ENCODE measurements at places on chromosomes 7 and 10.
A peak's percentile ranks its signal among the peaks of the same experiment; 100 is the strongest.

GRCh38 chr7:53252539-53252938 lies 217.1 kb downstream of the POM121L12 start:
- no peak for DNase-seq

- no peak for DNase-seq
These were observed 28.6 kb downstream of the OGDH start for GRCh38 chr7:44634839-44635591.

GRCh38 chr10:114698271-114699061 lies 40.4 kb upstream of the ABLIM1 start:
- no peak for DNase-seq

DNA sequence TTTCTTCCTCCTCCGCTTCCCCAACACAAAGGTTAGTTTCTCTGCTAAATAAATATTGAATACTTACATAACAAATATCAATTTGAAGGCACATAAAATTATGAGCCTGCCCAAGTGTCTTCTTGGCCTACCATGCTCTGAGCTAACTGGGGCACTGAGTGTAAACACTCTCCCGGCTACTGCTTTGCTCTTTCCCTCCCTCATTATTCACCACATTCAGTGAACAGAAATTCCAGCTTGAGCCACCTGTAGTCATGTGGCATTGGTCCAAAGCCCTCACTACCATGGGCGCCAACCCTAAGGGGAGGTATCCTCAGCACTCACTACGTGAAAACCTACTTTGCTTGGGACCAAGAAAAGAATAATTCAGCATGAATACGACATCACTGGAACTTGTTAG lies 409.0 kb downstream of the KCNMA1 start:
- no peak for DNase-seq

- peak; percentile 23 for DNase-seq
These were observed 140.1 kb downstream of the DYNC2I1 start for GRCh38 chr7:158996214-158997109.

GRCh38 chr10:77068272-77068671 lies 569.3 kb downstream of the KCNMA1 start:
- no peak for DNase-seq

- DNase-seq: no peak
These were observed 104.7 kb downstream of the GPR85 start for GRCh38 chr7:112981966-112982365.

DNA sequence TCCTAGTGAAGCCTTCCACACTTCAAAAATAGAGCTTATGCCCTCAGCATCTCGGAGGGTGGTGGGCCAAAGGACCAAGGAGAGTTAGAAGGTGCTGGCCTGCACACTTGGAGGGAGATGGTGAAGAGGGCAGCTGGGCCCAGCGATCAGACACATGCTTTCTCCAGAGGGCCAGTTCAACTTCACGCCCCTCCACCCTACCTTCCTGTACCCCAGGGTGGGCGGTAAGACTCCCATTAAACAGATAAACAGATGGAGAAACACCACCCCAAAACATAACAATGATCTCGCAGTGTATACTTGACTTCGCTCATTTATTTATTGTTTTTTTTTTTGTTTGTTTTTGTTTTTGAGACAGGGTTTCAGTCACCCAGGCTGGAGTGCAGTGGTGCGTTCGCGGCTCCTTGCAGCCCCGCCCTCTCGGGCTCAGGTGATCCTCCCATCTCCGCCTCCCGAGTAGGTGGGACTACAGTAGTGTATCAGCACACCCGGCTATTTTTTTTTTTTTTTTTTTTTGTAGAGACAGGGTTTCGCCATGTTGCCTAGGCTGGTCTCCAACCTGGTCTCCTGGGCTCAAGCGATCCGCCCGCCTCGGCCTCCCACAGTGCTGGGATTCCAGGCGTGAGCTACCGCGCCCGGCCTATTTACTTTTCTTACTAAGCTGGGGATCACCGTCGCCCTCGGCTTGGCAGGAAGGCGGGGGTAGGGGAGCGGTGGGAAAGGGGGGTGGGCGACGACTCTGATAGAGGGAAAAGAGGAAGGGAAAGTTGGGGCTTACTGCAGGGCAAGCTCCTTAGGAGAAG lies 1.8 kb downstream of the C10orf95 start:
- peak; percentile 82 for DNase-seq

DNA sequence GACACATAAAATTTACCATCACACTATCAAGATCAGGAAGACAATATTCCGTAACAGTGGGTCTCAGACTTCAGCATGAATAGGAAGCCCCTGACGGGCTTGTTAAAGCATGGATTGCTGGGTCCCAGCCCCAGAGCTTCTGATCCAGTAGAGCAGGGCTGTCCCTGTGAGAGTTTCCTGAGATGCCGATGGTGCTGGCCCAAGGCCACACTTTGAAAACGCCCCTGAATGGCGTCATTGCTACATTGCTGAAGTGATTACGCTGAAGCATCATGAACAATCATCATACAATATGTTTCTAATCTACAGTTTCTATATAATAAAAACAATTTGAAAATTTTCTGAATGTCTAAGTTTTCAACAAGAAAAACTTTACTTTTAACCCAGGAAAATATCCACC lies 38.0 kb upstream of the TMEM72 start:
- no peak for DNase-seq

GRCh38 chr7:136272934-136273333 lies 295.8 kb upstream of the MTPN start:
- DNase-seq: no peak

GRCh38 chr10:30962522-30962921 lies 69.1 kb downstream of the ZNF438 start:
- no peak for DNase-seq

- no peak for DNase-seq
These were observed 277.0 kb downstream of the MALRD1 start for GRCh38 chr10:19325581-19325980.

- no peak for DNase-seq
These were observed 20.4 kb upstream of the BLOC1S2 start for GRCh38 chr10:100306861-100307260.

GRCh38 chr7:2355705-2356008 lies 1.0 kb downstream of the EIF3B start:
- DNase-seq: no peak

DNA sequence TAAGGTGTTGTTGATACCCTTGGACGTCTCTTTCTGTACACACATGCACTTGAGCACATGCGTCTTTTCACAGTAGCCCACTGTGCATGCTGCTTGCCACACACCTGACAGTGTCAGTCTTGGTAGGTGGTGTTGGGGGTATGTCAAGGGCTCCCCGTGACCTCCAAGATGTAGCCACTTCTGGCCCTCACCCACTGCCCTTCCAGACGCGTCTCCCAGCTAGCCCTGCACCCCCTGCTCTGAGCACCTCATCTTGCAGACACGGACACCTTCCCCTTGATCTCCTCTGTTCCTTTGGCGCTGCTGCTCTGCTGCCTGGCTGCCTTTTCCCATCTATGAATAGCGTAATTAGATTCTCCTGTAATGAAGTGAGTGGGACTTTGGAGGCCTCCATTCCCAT lies 75.2 kb upstream of the TNS3 start:
- no peak for DNase-seq

- no peak for DNase-seq
These were observed 100.8 kb downstream of the SFMBT2 start for GRCh38 chr10:7310076-7310475.

GRCh38 chr7:108340856-108341411 lies 115.3 kb downstream of the NRCAM start:
- peak; percentile 83 for DNase-seq

- no peak for DNase-seq
These were observed 2.0 kb downstream of the TNKS2 start for GRCh38 chr10:91800182-91800581.

DNA sequence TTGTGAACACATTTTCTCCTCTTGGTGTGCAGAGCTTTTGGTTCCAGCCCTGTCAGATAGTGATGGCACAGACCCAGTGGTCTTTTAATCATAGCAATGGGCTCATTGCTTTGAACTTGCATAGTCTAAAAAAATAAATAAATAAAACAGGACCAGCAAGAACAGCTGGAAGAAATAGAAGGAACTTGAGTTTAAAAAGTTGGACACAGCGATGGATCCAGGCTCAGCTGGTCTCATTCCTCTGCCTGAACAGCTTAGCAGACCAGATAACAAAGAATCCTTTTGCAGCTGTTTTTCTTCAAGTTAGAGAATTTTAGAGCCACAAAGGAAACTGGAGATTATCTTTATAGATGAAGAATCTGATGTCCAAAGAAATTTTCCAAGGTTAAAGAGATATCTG lies 1005.6 kb downstream of the LRMDA start:
- no peak for DNase-seq

DNA sequence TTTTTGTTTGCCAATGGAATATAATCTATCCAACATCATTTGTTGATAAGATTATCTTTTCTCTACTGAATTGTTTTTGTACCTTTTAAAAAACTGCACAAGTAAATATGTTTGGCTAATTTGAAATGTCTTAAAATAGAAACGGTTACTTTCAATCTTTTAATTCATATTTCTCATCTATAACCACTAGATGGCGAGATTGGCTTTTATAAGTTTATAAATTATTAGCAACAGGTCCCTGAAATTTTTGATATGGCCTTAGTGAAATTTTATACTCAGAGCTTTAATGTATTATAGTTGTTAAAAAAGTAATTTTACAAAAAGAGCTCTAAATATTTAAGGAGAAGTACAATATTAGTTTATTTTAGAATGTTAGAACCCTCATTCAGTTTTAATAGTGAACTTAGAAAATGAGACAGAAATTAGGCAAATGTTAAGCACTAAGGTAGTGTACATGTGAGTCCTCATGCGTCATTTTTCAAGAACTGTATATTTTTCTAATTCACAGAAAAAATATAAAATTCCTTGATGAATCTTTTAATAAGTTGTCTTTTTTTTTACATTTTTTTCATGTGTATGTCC lies 592.5 kb downstream of the ARL4A start:
- DNase-seq: no peak

- peak; percentile 92 for DNase-seq
These were observed 1.6 kb downstream of the HOXA3 start for GRCh38 chr7:27150568-27151340.

- peak; percentile 89 for DNase-seq
These were observed 105.2 kb upstream of the PPIF start for GRCh38 chr10:79241990-79242619.

DNA sequence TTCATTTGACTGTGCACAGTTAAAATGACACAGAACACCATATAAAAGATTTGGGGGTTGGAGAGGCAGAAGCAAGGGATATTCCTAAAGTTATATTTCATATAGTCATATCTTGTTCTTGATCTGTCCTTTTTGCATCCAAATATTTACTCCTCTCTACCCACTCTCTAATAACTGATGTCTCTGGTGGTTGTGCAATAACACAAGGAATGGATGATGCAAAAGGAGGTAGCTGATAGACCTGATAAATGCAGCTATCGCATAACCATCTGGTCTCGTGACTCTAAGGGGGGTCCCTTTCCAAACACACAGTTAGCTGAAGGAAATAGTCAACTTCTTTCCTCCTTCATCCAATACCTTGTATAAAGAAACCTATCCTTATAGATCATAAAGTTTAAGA lies 123.1 kb downstream of the POLR1F start:
- no peak for DNase-seq

DNA sequence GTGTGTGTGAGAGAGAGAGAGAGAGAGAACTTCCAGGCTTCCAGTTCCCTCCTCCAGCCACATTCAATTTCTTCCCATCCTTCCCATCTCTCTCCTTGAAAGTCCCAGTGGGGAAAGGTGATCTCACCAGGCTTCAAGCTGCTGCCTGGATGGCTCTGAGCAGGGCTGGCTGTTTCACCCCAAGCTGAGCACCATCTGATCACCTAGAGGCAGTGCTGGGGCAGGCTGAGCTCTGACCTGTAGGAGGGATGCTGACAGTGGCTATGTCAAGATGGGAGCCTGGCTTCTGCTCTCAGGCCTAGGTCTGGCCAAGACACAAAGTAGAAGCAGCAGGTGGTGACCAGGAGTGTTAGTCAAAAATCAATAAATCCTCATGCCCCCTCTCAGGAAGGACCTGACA lies 370.8 kb downstream of the PLXNA4 start:
- DNase-seq: no peak

- DNase-seq: peak; percentile 95
These were observed 2.0 kb downstream of the HOXA11 start for GRCh38 chr7:27182861-27183681.

GRCh38 chr10:72511459-72511858 lies 114.4 kb downstream of the MICU1 start:
- DNase-seq: no peak

DNA sequence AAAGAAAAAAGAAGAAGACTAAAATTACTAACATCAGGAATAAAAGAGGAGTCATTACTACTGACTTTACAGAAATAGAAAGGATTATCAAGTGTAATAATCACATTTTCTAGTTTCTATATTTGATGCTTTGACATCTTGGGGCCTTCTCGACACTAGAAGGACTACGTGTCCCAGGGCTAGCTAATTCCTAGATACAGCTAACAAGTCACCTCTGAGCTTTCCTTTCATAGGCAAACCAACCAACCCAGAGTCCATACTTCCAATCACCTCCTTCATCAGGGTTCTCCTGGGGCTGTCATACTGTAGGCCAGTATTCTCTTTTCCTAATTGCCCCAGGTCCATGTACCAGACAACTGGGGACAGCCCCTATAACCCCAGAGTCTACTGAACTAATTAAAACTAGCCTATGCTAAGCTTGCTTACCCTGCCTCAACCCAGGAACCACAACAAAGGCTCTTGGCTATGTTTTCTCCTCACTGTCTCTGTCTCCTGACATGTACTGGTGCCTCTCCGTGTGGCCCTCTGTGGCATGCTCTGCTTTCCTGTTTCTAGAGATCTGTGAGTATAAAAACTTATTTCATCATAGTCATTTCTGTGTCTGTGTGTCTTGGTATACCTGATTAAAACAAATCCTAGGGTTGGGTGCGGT lies 6.7 kb upstream of the PARP12 start:
- no peak for DNase-seq

GRCh38 chr7:148290538-148290937 lies 300.0 kb upstream of the C7orf33 start:
- DNase-seq: peak; percentile 60

DNA sequence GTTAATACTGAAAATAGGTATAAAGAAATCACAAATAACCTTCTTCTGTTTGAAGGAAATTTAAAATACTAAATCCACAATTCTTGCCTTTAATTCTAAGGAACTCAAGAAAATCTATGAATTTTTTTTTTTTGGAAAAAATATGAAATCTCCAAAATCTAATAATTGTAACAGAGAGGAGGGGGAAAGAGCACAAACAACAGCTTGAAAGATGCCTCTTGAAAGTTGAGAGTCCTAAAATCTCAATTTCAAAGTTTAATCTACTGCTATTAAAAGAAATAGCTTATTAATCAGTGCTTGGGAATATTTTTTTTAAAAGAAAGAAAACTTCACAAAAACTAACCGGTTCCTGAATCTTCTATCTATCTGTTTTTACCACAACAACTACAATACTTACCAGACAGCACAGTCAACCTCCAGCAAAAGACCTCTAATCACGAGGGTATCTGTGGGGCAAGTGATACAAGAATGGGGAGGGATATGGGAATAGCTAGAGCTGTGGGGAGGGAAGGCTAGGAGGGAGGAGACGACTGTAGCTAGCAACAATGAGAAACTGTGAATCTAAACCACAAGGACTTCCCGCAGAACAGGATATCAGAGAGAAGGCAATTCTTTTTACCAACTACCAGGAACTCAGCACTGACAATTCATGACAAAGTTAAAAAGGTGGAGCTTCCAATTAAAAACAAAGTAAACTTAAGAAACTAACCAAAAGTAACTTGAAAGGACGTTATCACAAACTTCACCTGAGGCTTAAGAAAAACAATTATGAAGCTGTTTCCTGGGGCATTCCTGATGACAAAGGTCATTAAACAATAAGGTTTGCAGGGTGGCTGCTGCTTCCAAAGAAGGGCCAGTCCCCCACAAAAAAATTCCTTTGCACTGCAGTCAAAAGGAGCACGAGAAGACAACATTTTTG lies at the start of gene USP54:
Gene USP54 (minus strand): TSS at position 462 of the 919 bp plus-strand sequence. CDS start 15,684 bp downstream, outside the sequence.
- DNase-seq: peak; percentile 78

All from ELF-1 (cell line).